Adrenal gland (tissue), 19 donors: ENCODE measurements at places on chromosomes 12 and 14.

DNA sequence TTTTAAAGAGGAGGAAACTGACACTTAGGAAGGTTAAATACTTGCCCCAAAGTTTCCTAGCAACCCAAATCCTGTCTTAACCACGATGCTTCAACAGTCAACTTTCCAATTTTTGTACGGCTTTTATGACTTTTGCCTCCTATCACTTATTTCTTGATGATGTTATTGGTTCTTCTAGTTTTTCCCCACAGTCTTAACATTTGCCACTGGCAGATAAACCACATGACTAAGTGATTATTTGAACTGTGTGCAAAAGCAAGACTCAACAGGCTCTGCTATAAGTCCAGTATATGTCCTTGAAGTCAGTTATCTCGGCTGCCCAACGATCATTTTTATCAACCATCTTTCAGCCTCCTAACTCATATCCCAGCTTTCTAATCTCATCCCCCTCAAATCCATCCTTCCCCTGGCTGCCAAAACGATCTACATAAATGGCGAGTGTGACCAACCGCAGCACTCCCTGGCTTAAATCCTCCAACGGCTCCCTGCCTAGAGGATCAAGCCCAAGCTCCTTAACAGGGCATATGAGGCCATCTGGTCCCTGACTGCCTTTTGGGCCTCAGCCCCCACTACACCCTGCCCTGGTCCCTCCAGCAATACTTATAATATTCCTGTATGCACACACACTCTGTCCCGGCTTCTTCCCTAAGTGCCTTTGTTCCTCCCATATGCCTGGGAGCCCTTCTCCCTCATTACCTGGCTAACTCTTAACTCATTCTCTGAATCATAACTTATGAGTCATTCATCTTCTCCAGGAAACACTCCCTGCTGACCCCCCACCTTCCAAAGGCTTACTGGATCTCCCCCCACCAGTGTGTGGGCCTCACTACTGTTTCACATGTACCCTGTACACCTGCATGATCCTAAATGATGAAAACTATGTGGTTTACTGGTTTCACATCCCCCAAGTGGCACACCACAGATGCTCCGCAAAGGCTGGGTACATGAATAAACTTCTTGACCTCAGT is 8.8 kb downstream of the VPS37B start:
- peaks cover 72% of the 10 kb centered on the region for H3K4me1 ChIP-seq
- DNase-seq, result no peak
- peak overlapping the region; percentile 87 for H3K27ac ChIP-seq
- H3K27me3 ChIP-seq, result no peaks in the 10 kb centered on the region

DNA sequence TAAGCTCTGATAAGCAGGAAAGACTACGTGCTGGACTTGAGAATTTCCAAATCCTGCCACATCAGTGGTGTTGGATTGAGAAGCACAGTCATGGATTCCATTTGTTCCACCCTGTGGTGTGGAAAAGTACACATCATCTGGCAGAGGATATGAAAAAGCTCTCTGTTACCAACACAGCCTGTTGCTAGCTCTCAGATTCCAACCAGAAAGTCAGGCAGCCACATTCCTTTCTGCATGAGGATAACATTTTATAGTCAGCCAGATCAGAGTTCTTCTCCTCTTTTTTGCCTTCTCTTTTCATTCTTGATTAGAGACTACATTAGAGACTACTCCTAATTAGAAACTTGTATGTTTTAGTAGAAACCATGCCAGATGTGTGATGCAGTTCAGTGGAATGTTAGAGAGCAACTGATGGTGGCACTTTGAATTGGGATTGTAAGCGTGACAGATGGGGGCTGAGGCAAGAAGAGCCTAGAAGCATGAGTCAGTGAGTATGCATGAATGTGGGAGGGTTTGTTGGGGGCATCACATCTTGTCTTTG is 61.2 kb upstream of the STXBP6 start:
- H3K36me3 ChIP-seq, result no peaks in the 10 kb centered on the region
- H3K4me3 ChIP-seq, result no peak overlapping the region
- no peak for DNase-seq
- no peaks in the 10 kb centered on the region for H3K4me1 ChIP-seq

DNA sequence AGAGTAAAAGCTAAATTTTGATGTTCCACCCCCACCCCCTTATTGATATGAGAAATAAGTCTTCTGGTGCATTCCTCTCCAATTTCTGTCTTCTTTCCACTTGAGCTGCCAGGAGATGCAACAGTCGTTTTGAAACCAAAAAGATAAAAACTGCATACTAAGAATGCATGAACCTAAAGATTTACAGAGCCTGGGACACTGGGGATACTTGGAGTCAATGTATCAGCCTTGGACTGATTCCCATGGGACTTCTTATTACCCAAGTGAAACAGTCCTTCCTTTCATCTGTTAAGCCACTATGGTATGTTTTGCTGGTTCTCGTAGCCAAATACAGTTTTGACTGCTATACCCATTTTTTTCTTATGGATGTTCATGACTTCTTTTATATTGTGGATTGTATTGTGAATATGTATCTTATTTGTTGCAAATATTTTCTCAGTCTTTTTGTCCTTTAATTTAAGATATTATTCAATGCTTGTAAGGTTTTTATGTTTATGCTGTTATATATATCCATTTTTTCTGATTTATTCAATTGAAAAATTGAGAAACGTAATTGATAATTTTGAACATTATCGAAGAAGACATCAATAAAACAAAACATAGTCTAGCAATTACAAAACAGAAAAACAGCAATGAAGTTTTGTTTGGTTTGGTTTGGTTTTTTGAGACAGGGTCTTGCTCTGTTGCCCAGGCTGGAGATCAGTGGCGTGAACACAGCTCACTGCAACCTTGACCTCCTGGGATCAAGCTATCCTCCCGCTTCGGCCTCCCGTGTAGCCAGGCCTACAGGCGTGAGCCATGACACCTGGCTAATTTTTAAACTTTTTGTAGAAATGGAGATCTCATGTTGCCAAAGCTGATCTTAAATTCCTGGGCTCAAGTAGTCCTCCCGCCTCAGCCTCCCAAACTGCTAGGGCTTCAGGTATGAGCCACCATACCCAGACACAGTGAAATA is 85.4 kb upstream of the ETV6 start:
- H3K36me3 ChIP-seq, result no peaks in the 10 kb centered on the region
- H3K27ac ChIP-seq, result no peak overlapping the region
- H3K4me3 ChIP-seq, result no peak overlapping the region

DNA sequence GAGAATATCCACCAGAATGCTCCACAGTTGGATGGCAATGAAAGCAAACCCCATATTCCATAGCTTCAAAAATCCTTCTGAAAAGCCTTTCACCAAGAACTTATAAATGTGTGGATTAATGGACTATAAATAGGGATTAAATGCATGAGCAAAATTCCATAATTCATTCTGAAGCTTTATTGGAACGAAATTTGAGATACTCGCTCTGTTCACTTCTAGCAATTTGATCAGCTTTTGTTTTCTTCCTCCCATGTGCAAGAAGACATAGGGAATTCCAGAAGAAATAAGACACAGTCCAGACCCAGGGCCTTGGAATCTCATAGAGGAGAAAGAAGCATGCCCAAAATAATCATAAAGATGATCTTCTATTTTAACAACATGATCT is 285.9 kb upstream of the TMPO start:
- no peak overlapping the region for H3K27ac ChIP-seq
- no peaks in the 10 kb centered on the region for H3K4me1 ChIP-seq
- H3K36me3 ChIP-seq, result no peaks in the 10 kb centered on the region
- H3K27me3 ChIP-seq, result no peaks in the 10 kb centered on the region
- DNase-seq, result no peak

GRCh38 chr14:30138567-30138966 is 210.9 kb upstream of the PRKD1 start:
- H3K27ac ChIP-seq, result no peak overlapping the region
- no peaks in the 10 kb centered on the region for H3K36me3 ChIP-seq
- no peak overlapping the region for H3K4me3 ChIP-seq
